ENCODE measurements at places on chromosomes 4 and X.

DNA sequence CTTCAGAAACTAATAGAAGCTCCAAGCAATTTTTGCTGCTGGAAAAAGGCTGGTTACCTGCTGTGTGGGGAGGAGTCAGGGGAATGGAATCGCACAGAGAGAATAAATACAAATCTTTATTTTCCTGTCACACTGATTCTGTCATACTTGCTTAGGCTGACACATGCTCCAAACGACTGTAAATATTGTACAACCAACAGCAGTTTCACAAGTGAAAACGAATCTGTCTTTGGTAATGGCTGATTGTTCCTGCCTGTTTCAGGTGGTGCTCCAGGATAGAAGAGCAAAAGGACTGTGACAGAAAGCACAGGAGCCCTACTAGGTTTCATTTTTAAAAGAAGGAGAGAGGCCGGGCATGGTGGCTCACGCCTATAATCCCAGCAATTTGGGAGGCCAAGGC, 125.5 kb upstream of the DCLK2 start:
- DNase-seq, result no peak

DNA sequence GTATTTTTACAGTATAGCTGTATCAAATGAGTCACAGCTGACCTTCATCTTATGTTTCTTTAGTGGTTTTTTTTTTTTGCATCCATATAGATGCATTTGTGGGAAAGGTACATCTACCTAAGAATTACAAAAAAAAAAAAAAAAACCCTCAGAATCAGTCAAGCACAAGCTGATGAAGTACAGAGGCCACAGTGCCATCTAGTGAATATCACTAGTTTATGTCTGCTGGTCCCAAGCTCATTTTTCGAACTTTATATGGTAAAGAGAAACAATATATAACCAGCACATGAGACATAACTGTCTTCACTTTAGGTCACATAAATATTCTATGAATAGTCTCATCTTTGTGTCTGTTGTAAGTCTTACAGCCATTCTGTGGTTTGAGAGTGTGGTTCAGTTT, 220.1 kb downstream of the DLG3 start:
- no peak for DNase-seq

- no peak for DNase-seq
Measured at GRCh38 chr4:38703635-38704034, 39.6 kb downstream of the KLF3 start.

DNA sequence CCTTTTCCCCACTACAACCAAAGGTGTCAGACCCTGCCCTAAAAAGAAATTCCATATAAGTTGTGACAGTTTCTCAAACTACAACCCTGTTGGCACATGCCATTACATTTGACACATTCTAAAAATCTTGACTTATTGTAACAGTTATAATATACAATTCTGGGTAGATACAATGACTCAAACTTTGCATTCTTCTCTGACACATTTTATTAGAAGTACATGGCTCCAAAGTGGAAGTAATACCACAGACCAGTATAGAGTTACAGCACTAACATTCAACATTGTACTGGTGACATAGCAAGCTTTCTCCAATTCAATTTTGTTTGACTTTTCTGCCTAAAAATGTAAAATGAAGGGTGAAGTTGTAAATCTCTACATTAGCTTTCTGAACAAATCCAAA, 196.6 kb upstream of the ETNPPL start:
- DNase-seq, result no peak

DNA sequence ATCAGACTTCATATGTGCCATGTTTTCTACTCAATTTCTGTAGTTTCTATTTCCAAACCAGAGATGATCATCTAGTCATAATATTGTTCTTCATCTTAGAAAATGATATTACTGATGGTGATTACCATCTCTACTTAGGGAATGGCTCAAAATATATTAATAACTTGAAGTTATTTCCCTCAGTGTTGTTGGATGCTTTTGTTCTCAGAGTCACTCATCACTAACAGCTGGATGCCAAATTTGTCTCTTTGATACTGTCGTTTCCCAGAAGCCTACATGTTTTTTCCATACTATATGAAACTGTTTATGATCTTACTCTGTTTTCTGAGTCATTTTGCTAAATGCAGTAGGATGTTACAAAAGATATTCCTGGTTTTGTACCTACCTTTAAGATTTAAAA, 8.9 kb downstream of the PGAM4 start:
- DNase-seq, result no peak

DNA sequence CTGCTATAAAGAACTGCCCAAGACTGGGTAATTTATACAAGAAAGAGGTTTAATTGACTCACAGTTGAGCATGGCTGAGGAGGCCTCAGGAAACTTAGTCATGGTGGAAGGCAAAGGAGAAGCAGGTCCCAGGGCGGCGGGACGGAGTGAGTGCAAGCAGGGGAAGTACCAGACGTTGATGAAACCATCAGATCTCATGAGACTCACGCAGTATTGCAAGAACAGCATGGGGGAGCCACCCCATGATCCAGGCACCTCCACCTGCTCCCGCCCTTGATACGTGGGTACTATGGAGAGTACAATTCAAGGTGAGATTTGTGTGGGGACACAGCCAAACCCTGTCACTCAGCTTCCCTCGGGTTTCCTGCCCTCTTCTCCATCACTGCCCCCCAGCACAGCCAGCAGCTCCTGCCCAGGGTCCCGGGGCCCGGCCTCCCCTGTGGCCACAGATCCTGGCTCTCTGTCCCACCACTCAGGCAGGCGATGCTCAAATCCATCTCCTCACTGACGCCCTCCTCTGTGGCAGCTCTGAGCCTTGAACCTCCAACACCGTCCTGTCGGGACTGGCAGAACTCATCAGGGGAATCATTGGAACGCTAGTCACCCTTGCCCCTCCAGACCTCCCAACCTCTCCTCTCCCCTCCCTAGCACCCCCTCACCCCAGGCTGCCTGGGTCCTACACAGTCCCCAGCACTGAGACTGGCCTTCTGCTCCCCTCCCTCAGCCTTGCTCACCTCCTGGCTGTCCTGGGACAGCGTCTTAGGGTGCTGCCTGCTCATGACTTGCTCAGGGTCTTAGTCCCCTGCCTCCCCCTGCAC, 37.6 kb downstream of the FGFRL1 start:
- no peak for DNase-seq

- no peak for DNase-seq
Measured at GRCh38 chr4:174848596-174848995, 19.5 kb upstream of the GLRA3 start.

Data from stimulated activated CD8-positive, alpha-beta memory T cell treated with anti-CD3 and anti-CD28 coated beads, Interleukin-4, amount 100 ng/mL, for 1 hour (primary cell).